ENCODE measurements at places on chromosomes 2 and 18.

DNA sequence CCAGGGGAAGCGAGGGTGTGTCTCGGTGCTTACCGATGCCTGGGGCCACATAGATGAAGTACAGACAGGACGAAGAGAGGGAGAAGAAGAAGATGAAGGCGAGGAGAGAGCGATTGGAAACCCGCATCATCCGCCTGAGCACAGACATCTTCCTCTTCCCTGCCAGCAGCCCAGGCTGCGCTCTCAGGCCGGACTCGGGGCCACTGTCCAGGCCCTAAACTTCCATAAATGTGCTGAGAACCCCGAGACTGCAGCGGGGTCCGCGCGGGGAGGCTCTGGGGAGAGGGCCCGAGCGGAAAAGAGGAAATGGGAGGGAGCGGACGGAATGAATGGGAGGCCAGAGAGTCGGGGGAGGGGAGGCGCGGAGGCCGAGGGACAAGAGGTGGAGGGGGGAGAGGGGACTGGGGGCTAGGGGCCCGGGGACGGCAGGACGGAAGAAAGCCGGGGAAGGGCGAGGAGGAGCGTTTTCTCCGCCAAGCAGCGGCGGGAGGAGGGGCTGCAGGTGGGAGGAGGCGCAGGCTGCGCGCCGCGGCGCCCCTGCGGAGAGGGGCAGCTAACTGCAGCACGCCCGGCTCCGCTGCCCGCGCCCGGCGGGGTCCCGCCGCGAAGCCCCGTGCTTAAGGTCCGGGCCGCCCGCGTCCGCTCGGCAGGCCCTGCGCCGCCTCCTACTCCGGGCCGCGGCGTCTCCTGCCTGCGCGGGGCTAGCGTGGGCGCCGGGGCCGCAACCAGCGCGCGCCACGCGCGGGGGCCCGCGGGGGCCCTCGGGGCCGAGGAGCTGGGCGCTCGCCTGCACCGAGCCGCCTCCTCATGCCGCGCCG, at the start of gene B4GALT6:
B4GALT6 (minus strand) TSS at position 303 of the 818 bp plus-strand sequence; CDS start at position 148, 155 bp downstream.
- DNase-seq: no peak

DNA sequence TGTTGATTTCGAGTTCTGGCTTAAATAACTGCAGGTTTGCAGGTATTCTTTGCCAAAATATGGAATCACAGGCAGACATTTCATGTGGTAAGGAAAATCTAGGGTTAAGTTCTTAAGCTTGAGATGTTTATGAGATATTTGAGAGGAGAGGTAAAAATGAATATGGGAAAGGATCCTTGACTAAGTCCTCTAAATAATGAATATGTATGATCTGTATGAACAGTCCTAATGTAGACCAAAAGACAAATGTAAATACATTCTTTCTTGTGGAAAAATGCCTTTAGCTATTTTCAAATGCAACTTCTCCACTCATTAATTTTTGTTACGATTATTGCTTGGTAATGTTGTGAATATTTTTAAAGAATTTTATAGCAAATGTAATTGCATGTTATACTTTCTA, 1632.6 kb downstream of the SUCLG1 start:
- no peak for DNase-seq

GRCh38 chr2:42771546-42772153, 7.7 kb upstream of the OXER1 start:
- no peak for DNase-seq

GRCh38 chr2:101341421-101341820, 32.9 kb upstream of the RNF149 start:
- DNase-seq: no peak

DNA sequence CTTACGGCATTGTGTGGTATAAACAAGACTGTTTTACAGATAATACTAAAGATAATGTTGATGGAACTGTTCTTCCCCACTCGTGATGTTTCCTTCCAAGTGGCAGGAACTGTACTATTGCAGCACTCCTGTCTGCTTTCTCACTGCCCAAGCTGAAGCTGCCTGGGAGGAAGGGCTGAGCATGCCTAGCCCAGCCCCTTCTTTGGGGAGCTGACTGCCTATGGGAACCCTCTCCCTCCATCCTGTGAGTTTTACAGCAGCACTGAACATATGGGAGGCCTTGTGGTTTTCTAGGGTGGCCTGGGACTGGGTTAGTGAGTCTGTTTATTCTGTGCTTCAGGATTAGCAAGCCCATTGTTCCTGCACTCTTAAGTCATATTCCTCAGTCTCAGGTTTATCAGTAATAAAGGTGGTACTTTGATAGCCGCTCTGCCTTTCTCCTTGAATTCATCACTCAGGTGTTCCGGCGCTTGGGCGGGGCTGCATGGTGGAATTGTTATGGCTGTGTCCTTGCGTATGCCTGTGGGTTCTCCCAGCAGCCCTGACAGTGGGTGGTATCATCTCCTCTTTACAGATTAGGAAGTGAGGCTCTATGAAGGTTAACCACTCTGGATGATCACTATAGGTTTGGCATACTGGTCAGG, 379.7 kb downstream of the PTPRM start:
- no peak for DNase-seq
